ENCODE measurements at places on chromosomes 6 and 20. TPM values are rescaled to one million over a fixed set of nuclear protein-coding genes. Genes with fewer than 3 reads are reported as not detected.

SPO11 gene
- total RNA-seq = not detected

PTK6 gene
- total RNA-seq = 0.11 TPM

GRCh38 chr6:161115468-161115867 lies 123.9 kb downstream of the MAP3K4 start:
- H3K27ac ChIP-seq = no peak overlapping the region
- peaks cover 28% of the 10 kb centered on the region for H3K36me3 ChIP-seq
- no peaks in the 10 kb centered on the region for H3K4me1 ChIP-seq
- H3K27me3 ChIP-seq = no peaks in the 10 kb centered on the region
- no peak for DNase-seq

DNA sequence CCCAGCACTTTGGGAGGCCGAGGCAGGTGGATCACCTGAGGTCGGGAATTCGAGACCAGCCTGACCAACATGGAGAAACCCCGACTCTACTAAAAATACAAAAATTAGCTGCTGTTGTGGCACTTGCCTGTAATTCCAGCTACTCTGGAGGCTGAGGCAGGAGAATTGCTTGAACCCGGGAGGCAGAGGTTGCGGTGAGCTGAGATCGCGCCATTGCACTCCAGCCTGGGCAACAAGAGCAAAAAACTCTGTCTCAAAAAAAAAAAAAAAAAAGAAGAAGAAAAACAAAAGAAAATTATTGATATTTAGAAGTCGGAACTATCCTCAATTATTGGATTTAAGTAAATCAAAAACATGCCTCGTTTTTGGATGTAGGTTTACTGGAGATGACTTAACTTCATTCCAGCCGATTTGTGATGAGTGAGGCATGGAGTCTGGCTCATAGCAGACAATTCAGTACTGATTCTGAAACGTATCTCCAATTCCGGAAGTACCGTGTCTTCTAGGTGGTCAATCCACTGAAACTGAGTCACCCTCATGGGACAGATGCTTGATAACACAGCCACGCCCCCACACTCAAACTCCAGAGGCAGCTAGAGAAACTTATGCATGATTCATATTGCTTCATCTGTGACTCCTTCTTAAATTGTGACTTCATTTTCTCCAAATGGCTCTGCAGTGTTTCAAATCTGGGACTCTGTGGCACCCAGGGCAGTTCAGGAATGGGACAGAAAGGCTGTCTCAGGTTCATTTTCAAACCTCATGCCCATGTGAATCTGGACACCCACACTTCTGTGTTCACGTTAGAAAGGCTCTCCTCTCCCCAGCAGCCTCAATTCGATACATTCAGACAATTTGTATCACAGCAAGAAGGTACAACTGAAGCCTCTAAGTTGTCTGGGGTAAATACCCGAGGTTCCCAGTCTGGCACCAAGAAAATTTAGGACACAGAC lies 110.4 kb upstream of the ARMC2 start:
- no peak overlapping the region for H3K27ac ChIP-seq
- no peaks in the 10 kb centered on the region for H3K36me3 ChIP-seq
- no peak overlapping the region for H3K4me3 ChIP-seq
- H3K4me1 ChIP-seq = no peaks in the 10 kb centered on the region
- no peaks in the 10 kb centered on the region for H3K27me3 ChIP-seq
- peak; percentile 18 for DNase-seq

GRCh38 chr6:52391599-52391998 lies 28.5 kb upstream of the EFHC1 start:
- H3K27me3 ChIP-seq = no peaks in the 10 kb centered on the region
- no peak overlapping the region for H3K4me3 ChIP-seq
- DNase-seq = no peak
- H3K27ac ChIP-seq = no peak overlapping the region
- no peaks in the 10 kb centered on the region for H3K36me3 ChIP-seq

All from thyroid gland (tissue), 4 donors.